NCI-H446 treated with DMSO at 0.1 percent for 48 hours (cell line): ENCODE measurements at places on chromosomes 13 and 19.

DNA sequence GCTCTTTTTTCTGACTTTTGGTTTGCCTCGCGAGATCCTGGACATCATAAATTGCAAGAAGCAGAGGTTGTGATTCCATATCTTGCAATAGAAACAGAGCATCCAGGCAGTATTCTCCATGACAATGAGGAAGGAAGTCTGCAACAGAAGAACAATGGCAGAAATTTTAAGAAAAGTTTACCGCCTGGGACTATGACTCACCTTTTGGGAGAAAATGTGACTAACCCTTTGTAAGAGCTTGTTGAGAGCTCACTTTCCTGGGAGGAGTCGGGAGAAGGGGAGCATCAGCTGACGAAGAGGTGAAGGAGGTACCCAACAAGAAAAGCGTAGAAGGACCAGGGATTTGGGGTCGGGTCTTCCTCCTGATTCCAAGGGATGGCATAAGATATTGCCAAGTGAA is 34.3 kb upstream of the TNFSF11 start:
- no peak for DNase-seq

DNA sequence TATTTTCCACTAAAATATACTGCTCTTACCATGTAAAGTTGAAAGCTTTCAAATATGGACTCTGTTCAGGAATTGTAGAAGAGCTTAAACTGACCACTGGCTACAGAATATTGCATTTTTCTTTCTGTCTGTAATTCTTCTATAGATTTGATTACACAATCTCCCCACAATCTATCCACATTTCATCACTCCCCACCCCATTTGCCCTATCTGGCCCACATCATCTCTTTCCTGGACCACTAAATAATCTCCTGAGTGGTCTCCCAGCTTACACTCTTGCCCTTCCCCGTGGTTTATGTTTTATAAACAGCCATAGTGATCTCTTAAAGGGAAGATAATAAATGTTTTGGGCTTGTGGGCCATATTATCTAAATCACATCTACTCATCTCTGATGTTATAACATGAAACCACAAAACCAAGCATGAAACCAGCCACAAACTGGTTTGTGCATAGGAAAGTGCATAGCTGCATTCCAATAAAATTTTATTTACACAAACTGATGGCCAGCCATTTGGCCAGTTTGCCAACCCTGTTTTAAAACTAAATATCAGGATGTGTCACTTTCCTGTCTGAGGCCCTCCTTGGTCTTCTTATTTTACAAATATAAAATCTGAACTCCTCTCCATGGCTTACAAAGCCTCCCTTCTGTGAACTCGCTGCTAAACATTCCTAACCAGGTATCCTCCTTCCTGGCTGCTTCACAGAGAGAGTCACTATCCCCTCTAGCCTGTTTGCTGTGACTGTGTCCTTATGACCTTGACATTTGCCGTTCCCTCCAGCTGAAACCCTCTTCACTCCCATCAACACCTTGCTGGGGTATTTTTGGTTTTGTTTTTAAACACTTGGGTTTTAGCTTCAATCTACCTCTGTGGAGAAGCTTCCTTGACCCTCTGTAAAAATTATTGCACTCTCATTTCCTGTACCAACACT is 500.9 kb downstream of the GPC6 start:
- DNase-seq, result no peak

DNA sequence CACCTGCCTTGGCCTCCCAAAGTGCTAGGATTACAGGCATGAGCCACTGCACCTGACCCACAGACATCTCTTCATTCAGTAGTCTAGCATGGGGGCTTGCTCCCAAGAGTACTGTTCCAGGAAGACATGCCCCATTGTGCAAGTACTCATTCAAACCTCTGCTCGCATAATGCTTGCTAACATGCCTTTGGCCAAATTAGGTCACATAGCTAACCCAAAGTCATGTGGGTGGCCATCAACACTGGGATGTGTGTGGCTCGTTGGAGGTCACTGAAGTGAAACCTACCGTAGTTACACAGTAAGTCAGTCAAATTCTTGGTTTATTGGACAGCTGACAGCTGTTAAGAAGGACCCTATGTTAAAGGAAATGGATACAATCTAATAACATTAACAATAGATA is 20.3 kb downstream of the RFXAP start:
- DNase-seq, result no peak

DNA sequence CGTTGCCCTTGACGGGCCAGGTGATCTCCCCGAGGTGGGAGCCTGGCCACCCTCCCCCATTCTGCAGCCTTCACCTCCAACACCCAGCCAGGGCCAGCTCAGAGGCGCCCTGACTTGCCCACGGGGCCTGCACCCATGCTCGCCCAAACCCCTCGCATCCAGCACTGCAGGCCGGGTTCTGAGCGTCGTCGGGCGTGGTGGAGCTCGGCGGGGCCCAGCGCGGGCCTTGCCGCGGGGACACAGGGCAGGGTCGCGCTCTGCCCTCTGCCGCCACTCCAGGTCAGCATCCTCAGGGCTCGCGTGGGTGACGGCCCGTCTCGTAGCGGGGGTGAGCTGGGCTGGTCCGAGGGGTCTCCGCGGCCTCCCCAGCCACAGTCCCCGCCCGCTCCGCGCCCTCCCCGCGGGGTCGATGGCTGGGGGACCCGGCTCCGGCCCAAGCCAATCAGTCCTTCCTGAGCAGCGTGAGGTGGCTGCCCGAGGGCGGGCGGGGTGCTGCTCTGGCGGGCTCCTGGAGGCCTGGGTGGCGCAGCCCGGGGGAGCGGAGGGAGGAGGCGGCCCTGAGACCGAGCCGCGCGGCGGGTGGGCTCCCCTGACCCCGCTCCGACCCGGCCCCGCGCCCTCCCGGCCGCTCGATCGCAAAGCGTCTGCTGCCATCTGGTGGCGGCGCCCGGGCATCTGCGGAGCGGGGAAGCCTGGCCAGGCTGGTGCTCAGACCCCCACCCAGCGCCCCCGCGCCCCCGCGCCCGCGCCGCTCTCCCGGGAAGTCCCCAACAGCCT is 61.4 kb downstream of the CCNE1 start:
- DNase-seq, result no peak

GRCh38 chr13:31121379-31122140 is 40.1 kb downstream of the HSPH1 start:
- DNase-seq, result no peak

DNA sequence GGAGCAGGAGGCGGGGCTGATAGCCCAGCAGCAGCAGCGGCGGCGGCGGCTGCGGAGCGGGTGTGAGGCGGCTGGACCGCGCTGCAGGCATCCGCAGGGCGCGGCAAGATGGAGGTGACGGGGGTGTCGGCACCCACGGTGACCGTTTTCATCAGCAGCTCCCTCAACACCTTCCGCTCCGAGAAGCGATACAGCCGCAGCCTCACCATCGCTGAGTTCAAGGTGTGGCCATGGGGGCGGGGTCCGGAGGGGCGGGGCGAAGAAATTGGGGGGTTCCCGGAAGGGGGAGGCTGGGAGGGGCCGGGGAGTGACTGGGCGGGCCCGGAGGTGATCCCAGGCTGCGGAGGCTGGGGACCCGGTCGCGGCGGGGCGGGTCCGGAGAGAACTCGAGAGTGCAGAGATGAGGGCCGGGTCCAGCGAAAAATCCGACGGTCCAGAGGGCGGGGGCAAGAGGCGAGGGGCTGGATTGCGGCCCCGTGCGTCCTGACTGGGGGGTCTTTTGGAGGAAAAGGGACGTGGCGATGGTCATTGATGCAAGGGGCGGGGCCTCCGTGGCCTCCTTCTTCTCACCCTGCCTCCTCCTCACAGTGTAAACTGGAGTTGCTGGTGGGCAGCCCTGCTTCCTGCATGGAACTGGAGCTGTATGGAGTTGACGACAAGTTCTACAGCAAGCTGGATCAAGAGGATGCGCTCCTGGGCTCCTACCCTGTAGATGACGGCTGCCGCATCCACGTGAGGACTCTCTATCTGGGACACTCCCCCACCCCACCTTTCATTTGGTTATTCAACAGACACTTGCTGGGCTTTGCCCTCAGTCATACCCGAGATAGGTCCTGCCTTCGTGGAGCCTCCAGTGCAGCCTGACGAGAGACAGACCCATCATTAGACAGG is at the start of gene TBCB:
TBCB (plus strand) TSS at position 16 of the 891 bp plus-strand sequence; CDS start at position 109, 93 bp downstream.
- peak; percentile 49 for DNase-seq

DNA sequence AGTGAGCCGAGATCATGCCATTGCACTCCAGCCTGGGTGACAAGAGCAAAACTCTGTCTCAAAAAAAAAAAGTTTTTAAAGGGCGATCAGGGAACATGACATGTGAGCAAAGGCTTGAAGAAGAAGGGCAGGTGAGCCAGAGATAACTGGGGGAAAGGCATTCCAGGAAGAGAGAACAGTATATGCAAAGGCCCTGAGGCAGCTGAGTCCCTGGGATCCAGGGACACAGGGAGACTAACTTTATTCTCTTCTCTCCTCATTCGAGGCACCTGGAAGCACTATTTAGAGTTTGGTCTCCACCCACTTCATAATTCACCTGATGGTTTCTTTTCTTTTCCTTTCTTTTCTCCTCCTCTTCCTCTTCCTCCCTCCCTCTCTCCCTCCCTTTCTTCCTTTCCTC is 17.6 kb downstream of the ZSCAN5A start:
- DNase-seq, result no peak

DNA sequence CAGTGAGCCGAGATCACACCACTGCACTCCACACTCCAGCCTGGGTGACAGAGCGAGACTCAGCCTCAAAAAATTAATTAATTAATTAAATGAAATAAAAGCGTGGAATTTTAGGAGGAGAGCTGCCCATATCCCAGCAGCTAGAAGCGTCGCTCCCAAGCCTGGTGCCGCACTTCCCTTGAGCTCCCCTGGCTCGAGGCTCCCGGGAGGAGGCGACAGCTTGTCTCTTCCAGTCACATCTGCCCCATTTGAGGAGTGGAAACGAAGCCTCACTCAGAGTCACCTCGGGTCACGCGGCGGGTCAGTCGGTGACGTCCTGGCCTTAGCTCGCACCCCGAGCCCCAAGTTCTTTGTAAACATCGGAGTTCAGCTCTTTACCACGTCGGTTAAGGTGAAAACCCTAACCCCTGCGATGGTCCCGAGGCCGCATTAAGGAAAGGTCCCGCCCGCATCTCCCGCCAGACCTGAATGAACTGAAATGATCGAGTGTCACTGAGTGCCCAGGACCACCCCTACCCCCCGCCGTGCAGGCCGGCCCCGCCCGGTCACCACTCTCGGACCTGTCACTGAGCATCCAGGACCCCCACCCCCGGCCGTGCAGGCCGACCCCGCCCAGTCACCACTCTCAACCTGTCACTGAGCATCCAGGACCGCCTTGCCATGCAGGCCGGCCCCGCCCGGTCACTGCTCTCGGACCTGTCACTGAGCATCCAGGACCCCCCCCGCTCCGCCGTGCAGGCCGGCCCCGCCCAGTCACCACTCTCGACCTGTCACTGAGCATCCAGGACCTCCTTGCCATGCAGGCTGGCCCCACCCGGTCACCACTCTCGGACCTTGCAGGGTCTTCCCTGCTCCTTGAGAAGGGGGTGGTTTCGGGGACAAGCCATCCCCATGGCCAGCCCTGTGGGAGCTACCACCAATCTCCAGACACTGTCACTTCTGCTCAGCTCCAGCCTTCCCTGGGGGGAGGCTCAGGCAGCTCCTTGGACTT is 176.9 kb downstream of the KDM4B start:
- DNase-seq, result no peak

DNA sequence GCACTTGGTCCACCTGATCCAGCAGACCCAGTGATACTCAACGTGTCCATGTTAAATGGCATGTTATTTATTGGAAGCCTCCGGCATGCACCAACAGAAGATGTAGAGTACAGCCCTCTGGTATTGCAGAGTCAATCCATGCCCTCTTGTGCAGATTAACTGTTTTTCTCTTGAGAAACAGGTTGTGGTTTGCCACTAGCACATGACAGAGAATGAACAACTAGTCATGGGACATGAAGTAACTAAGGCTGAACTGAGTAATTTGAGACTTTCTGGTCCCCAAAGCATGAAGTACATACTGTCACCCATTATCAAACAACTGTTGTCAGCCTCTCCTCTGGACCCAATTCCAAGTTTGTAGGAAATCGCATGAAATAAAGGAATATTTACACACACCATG is 3.2 kb downstream of the ZNF562 start:
- no peak for DNase-seq

DNA sequence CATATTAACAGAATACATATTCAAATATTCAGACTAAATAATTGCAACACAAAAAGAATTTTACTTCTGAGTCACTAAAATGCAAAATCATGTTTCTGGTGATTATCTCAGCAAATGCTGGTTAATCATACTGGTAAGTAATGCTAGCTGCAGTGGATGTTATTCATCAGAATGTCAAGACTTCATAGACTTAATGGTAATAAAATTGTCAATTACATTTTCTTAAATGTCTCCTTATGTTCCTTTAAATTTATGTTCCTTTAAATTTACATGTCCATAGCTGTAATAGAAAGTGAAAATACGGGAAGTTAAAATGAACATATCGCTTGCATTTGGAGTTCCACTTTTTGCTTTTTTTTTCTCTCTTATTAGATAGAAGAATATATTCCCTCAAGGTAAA is 853.0 kb downstream of the SLITRK6 start:
- DNase-seq, result no peak

DNA sequence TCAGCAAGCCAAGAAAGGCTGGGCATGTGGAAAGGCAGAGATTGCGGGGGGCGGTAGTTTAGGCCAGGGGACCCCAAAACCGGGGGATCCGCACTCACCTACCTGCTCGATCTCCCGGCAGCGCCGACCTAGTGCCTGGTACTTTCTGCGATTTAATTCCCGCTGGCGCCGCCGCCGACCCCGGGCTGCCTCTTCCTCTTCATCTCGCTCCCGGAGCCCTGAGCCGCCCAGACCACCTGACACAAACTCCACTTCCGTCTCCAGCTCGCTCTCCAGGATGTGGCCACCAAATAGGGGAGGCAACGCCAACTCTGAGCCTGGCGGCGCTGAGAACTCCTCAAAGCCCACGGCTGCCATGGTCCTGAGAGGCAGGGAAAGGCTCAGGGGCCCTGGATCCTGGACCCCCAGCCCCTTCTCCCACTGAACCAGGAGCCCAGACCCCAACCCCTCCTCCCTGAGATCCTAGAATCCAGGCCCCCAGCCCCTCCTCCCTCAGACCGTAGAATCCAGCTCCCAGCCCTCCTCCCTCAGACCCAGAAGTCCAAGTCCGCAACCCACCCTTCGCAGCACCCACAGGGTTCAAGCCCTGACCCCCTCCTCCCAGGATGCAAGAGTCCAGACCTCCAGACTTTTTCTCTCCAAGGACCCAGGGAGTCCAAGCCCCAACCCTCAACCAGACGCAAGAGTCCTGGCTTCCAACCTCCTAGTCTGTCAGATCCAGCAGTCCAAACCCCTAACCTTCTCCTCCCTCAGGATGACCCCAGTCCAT is 933 bp downstream of the TFPT start:
- DNase-seq, result no peak

DNA sequence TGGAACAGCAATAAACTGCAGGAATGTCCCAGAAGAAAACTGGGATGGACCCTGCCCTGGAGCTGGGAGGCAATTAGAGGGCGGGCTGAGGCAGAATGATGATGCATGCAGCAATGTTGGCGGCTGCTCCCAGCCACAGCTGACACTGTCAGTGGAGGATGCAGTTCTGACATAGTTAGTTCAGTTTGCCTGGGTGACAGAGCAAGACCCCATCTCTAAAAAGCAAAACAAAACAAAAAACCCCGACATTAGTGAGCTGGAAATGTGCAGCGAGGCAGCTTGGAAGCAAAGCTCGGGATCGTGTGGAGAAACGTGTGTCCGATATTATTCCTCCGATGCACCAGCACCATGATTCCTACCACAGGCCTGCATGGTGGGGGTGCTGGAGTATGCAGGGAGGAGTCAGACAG is 110.1 kb upstream of the UQCRFS1 start:
- no peak for DNase-seq
